ENCODE measurements at places on chromosomes 3 and 15. TPM values are rescaled to one million over a fixed set of nuclear protein-coding genes. Genes with fewer than 3 reads are reported as not detected.

MOBP gene
- total RNA-seq, result not detected

- no peak for DNase-seq
These were observed 455.3 kb upstream of the NAALADL2 start for GRCh38 chr3:174403831-174404230.

DNA sequence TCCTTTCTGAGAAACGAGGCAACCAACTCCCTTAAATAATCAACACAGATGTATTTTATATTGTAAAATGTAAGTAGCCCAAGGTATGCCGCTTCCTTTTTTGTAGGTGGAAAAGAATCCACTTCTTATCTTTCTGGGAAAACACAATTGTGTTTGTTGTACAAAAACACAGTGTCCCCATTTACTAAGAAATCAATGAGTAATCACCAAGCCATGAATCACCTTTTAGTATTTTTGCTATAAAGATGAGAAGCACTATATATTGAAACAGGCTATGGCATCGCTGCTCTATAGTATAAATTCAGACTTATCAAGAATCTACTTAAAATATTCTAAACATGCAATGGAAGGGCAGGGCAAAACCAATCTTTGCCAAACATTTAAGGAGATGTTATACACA is 104.0 kb downstream of the TNIK start:
- no peak for DNase-seq

CLN6 gene
- 38.4 TPM for total RNA-seq

DNA sequence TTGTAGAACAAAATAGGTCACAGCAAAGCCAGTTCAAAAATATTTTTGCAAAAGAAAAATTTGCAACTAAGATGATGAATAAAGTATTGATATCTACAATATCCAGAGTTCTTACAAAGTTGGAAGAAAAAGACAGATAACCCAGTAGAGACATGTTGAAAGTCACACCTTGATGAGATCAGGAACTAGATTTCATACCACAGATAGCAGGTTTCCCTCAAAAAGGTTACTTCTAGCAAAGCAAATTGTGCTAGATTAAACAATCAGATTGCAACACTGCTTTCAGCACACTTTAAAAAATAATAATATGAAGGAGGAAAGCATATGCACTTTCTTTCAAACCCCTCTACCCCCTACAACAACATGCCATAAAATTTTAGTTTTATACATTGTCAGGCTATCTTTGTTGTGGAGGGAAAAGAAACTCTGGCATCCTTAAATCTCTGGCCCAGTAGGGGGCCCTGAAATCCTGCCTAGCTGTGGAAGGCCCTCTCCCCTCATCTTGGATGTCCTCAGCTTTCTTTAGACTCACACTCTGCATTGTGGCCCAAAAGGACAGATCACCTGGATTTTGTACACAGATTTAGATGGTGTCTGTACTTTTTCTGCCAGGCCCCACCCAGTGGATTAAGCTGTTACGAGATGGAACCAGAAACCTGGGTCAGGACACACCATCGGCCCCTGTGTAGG is 50.9 kb downstream of the CCR3 start:
- DNase-seq, result no peak

WDR76 gene
- 71.4 TPM for total RNA-seq

DNA sequence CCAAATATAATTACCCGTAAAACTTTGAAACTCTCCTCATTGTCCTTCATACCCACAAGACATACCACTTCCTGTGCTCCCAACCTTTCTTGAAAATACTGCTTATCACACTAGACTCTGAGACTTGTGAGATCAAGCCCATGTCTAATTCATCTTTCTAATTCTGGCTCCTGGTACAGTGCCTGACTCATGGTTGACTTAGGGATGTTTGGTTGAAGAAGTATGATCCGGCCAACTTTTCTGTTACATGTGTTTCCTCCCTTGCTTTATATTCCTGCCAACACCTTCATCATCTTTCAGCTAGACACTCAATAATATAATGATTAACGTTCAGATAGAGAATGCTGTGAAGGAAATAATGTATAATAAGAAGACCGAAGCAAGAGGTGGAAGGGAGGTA is 58.2 kb downstream of the MEX3B start:
- DNase-seq, result no peak

DNA sequence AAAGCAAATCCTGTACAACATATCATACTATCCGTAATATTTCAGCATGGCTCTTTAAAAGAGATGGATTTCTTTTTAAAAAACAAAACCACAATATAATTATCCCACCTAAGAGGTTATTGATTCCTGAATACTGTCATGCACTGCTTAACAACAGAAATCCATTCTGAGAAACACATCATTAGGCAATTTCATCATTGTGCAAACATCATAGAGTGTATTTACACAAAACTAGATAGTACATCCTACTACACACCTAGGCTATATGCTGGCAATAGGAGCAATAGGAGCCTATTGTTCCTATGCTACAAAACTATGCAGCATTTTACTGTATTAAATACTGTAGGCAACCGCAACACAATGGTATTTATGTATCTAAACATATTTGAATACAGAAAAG is 242.0 kb downstream of the NEK10 start:
- no peak for DNase-seq

CHRFAM7A gene
- 2.7 TPM for total RNA-seq

GRCh38 chr3:80244390-80244789 is 476.6 kb upstream of the ROBO1 start:
- DNase-seq, result no peak

MESP1 gene
- 2.1 TPM for total RNA-seq

DNA sequence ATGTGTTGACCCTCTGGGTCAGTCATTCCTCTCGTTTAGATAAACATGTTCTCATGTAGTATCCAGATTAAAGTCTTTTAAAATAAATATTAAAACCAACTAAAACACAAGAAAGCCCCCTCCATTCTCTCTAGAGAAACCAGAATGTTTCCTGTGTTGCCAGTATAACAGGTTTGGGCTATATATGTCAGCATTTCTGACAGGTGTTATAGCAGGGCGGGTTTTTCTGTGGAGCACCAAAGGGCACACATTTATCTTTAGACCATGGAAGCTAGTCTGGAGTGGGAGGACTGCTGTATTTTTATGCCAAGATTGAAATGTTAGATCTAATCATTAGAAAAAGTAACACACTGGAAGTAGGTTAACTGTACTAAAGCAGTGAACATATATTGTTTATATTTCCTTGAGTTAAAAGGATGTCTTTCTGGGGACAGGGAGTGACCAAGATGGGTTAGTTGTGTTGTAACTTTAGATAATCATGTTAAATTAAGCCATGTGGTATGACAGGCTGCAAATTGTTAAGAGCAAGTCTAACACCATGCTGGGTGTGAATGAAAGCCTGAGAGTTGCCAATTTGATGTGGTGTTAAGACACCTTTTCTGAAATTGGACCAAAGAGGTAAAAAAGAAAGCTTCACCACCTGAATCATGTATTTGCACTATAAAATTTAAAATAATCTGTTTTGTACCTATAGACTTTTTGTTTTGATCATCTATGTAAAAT is 15.6 kb downstream of the KCTD6 start:
- DNase-seq, result no peak

Data from activated naive CD8-positive, alpha-beta T cell treated with anti-CD3 and anti-CD28 coated beads, Interleukin-2, amount 10 ng/mL, durations not matched to agents 7 days and 5 days (primary cell).